ENCODE measurements at places on chromosomes 1 and 21. TPM values are rescaled to one million over a fixed set of nuclear protein-coding genes. Genes with fewer than 3 reads are reported as not detected.

Gene CBS
- total RNA-seq: 11.0 TPM

Gene MARCKSL1
- total RNA-seq: 63.0 TPM

Gene WNT3A
- not detected for total RNA-seq

Gene L1TD1
- not detected for total RNA-seq

Gene CCDC30
- total RNA-seq: 0.59 TPM

Gene OR2T2
- not detected for total RNA-seq

Gene TMEM52
- 0.39 TPM for total RNA-seq

Gene RPTN
- not detected for total RNA-seq

Gene MYBPH
- not detected for total RNA-seq

Gene RNU1-3
- not detected for total RNA-seq

Gene ZNF648
- not detected for total RNA-seq

Gene TMPRSS15
- total RNA-seq: not detected

Gene GABPA
- 8.2 TPM for total RNA-seq

Gene SELP
- not detected for total RNA-seq

Gene AQP10
- total RNA-seq: not detected

Gene PTPN7
- not detected for total RNA-seq

Gene COP1
- 30.9 TPM for total RNA-seq

Gene TLCD4
- total RNA-seq: 3.6 TPM

Gene CFH
- 3.8 TPM for total RNA-seq

Gene ORC1
- 17.8 TPM for total RNA-seq

All from A549 treated with RU486 at 1 μM for 4 hours (cell line).